ENCODE measurements at places on chromosomes 1 and 21.

GRCh38 chr1:71294178-71294577 is 213.3 kb upstream of the ZRANB2 start:
- no peak for DNase-seq

DNA sequence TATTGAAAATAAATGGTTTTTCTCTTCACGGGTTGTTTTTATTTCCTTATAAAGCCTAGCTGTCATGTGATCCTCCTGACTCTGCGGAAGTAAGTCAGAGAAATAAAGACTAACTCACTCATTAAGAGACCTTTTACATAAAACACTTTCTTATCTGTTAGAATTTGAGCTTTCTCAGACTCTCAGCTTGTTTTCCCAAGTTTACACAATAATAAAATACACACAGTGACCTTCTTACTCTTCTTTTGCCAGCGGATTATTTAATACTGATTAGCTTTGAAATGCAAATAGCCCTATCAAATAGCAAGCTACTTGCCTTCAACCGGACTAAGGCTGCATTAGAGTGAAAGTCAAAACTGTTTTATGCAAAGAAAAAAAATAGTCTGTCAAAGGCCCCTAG is 45.5 kb upstream of the CXADR start:
- DNase-seq: no peak

- DNase-seq: no peak
Measured at GRCh38 chr21:15653710-15654109, 76.1 kb upstream of the USP25 start.

GRCh38 chr1:235098547-235098946 is 30.1 kb downstream of the TOMM20 start:
- no peak for DNase-seq

DNA sequence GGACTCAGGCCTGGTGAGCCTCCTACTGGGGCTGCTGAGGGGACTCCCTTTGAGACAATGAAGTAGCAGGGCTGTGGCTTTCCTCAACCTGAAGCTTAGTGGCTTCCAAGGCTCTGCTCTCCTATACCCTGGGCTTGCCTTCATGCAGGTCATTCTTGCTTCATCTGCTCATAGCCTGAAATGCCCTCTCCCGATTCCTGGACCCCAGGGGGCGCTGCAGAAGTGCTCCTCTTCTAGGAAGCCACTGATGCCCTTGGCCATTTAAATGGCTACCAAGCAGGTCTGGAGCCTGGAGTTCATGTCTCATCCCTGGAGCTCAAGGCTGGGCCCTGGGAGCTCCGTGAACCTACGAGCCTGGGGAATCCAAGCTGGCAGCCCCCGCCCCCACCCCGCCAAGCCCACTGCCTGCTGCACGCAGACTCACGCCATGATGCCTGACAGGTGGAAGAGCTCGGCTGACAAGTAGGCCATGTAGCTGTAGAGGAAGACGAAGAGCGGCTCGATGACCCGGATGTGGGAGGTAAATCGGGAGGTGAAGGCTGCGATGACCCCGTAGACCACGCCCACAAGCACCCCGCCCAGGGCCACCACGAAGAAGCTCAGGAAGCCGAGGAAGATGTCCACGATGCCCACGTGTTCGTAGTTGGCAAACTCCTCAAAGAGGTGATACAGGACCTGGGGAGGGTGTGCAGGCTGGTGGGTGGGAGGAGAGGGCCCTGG is 45.7 kb downstream of the SLC9A1 start:
- no peak for DNase-seq

- DNase-seq: no peak
Measured at GRCh38 chr1:109573785-109574184, 25.4 kb downstream of the GNAI3 start.

DNA sequence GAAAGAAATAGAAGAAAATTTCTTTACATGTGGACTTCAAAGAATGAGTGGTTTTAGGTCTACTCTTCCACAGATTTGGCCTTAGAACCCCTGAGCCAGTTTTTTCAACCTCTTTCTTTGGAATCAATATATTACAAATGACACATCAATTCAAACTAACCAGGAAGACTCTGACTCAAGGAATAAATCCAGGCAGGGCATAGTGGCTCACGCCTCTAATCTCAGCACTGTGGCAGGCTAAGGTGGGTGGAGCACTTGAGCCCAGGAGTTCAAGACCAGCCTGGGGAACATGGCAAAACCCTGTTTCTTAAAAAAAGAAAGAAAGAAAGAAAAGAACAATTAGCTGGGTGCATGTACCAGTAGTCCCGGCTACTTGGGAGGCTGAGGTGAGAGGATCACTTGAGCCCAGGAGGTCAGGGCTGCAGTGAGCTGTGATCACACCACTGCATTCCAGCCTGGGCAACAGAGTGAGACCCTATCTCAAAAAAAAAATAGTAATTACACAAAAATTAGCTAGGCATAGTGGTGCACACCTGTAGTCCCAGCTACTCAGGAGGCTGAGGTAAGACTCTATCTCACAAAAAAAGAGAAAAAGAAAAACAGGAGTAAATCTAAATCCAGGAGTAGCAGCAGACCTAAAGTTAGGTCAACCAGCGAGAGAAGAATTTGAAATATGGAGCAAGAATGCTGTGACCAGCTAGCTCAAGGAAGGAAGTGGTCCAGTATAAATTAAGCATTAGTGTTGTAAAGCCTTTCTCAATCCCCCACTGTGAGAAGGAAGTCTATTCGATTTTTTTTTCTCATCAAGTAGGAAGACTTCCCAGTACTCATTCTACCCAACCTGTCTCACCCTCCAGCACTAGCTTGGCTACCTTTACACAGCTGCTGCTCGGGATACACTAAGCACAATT is 1.9 kb downstream of the SORT1 start:
- DNase-seq: no peak

DNA sequence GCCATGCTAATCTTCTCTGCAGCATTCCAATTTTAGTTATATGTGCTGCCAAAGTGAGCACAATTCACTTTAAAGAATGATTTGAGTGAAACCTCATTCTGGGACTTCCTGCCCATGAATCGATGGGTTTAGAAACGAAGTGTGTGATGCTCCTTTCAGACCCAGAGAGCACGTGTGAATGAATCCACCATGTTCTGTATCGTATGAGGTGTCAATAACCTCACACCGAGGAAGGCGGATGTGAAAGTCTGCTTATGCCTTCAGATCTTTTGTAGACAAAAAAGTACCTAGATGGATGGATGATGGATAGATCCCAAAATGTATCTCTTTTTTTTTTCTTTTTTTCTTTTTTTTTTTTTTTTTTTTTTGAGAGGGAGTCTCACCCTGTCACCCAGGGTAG is 13.8 kb downstream of the UBASH3A start:
- no peak for DNase-seq

DNA sequence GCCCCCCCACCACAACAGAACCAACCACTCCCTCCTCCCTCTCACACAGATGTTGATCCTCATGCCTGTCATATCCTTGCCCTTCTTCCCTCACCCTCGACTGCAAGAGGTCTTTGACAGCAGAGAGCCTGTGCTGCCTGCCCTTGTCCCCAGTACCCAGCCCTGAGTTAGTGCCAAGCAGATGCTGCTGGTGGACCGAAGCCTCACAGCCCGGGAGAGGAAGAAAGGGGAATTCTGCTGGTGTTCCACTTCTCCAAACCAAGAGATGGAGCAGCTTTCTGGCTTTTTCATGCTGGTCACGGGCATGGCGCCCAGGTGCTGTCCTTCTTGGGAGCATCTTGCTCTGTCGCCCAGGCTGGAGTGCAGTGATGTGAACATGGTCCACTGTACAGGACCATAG is 69.1 kb downstream of the SLC66A1 start:
- no peak for DNase-seq

- peak; percentile 68 for DNase-seq
Measured at GRCh38 chr21:17197996-17198395, 314.8 kb upstream of the CXADR start.

DNA sequence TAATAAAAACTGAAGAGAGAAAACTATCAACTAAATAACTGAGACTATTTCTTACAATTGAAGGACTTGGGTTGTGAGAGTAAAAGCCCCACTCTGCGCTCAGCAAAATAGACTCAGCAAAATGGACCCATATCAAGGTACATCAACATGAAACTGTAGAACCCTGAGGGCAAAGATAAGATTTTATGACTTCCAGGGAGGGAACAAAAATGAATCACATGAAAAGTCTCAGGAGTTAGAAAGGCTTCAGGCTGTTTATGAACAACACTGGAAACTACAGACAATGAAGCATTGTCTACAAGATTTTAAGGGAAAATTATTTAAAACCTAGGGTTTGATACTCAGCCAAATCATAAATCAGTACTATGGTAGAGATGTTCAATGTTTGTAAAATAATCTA is 434.3 kb downstream of the PTPRC start:
- DNase-seq: no peak

DNA sequence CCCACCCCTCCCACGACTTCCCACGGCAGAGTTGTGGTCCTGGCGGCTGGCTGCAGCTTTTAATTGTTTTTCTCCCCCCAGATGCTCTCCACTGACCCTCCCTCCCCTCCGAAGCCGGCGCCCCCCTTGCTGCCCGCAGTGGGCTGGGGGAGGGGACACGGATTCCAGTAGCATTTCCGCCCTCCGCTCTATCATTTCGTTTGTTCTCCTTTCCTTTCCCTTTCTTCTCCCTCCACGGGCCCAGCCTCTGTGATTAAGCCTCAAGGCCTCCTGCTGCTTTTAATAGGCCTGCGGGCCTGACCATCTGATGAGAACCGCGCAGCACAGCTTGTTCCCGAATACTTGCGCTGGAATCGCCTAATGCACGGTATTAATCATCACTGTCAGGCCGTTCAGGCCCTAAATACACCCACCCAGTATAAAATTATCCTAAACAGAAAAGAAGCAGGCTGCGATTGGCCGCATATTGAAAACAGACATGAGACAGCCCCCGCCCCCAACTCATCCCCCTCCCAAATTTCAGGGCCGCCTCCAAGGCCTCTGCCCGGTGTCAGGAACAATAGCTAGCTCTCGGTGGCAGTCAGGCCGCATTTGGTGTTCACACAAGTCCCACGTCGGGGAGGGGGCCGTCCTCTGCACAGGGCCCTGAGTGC is 102.0 kb upstream of the ARHGEF16 start:
- DNase-seq: peak; percentile 95

- no peak for DNase-seq
Measured at GRCh38 chr1:33380811-33381210, 50.1 kb downstream of the PHC2 start.

DNA sequence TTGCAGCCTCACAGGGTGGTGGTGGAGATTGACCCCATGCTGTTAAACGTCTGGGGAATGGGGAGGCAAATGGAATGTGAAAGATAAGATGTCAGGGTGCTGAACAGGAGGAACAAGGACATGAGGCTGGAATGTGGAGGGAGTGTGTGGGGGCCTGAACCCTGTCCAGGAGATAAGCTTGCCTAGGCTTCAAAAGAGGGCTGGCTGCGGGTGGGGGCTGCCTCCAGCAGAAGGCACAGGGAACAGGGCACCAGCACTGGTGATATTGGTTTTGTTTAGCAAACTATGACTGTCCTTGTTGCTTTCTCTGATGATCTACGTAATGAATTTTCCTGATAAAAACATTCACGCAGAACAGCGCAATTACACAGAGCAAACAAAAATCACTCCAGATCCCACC is 52.4 kb upstream of the LRP8 start:
- DNase-seq: no peak

DNA sequence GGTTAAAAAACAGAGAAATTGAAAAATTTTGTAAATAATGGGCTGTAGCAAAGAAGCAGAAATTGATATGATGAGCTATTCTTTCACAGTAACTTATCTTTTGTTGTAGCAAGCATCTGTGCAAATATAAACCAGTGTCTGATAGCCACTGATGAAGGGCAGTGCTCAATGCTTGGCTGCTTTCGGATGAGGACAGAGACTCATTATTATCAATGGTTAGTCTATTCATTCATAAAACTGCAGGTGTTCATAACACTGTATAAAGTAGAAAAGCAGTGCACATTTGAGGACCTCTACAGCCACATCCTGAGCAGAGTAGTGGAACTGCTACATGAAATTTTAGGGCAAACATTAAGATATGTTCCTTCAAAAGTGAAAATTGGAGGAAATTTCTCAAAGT is 107.2 kb downstream of the FAF1 start:
- no peak for DNase-seq

DNA sequence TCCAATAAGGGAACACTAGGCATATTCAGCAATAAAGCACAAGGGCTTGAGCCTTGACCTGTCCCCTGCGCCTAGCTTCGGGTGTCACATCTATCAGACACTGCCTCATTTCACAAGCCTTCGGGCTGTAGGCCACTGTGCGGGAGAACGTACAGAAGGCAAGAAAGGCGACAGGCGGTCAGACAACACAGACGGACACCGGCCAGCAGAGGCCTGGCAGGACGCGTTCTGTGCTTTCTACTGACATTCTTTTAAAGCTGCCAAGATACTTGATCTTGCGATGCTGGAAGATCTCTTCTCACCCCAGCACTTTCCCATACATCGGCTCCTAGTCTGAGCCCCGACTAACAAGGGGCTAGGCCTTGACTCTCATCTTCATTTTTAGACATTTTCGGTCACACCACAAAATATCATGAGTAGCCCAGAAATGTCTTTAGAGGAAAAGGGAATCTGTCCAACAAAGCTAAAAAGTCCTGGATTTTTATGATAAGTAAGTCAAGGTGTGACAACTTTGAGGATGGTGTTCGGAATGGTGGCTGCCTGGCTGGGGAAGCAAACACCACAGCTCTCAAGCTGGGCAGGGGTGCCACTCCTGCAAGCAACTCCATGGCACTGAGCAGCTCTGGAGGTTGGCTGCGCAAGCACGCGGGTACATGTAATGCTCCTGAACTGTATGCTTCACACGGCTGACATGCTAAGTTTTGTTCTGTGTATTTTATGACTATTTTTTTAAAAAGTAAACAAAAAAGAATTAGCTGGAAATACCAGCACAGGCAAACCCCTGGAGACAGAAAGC is 18.7 kb downstream of the RIPK4 start:
- no peak for DNase-seq

DNA sequence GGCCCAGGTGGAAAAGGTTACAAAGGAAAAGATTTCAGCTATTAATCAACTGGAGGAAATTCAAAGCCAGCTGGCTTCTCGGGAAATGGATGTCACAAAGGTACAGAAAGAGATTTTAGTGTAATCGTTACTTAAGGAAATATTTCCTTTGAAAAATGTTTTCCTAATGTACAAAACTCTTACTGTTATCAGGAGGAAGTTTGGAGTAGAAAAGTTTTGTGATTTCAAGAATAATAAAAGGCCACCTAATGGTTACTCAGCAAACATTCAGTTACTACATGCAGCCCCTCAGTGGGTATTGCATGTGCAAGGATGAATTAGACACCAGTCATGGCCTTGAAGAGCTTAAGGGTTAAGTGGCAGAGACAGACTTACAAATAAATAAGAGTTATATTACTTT is 85.2 kb downstream of the SDCCAG8 start:
- no peak for DNase-seq

GRCh38 chr1:15727866-15728534 is 8.1 kb upstream of the SLC25A34 start:
- no peak for DNase-seq

GRCh38 chr1:84247425-84248220 is 53.9 kb upstream of the SAMD13 start:
- DNase-seq: no peak

DNA sequence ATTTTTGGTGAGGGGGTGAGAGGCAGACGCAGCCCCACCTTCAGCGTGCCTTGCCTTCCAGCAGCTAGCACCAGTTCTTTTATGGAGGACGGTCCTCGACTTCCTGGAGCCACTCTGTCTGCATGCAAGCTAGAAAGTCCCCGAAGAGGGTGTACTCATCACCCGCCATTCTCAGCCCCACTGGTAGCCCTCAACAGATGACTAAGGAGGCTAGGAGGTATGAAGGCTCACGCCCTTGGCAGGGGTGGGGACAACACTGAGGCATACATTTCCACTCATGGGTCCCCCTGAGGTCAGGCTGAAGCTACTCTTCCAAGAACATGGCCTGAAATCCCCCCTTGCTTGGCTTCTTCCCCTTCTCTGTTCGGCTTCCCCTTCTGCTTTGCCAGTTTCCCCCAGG is 8.9 kb upstream of the PTPRF start:
- DNase-seq: no peak
